ENCODE measurements at places on chromosomes 12 and 14.

GRCh38 chr12:42484996-42485395 is 104.5 kb downstream of the PRICKLE1 start:
- no peak for DNase-seq

GRCh38 chr14:53620317-53620716 is 336.3 kb downstream of the BMP4 start:
- no peak for DNase-seq

DNA sequence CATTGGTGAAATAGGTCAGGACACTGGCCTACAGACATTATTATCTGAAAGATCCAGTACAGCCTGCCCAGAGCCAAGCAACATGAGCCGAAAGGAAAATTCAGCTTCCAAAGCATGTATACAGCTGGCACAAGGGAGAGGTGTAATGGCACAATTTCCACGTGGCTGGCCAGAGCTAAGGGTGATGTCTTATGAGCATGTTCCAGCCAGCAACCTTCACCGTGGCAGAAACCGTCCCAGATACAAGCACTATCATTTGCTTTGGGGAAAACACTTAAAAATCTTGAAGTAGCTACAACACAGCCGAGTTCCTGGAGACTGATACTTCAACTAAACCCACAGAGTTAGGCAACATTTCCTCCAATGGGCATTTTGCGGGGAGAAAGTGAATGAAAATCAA is 44.5 kb downstream of the CORO1C start:
- no peak for DNase-seq

- DNase-seq, result no peak
Measured at GRCh38 chr12:52444647-52445595, 7.0 kb downstream of the KRT6B start.

GRCh38 chr12:118136559-118137003 is 657 bp downstream of the PEBP1 start:
- peak; percentile 50 for DNase-seq

DNA sequence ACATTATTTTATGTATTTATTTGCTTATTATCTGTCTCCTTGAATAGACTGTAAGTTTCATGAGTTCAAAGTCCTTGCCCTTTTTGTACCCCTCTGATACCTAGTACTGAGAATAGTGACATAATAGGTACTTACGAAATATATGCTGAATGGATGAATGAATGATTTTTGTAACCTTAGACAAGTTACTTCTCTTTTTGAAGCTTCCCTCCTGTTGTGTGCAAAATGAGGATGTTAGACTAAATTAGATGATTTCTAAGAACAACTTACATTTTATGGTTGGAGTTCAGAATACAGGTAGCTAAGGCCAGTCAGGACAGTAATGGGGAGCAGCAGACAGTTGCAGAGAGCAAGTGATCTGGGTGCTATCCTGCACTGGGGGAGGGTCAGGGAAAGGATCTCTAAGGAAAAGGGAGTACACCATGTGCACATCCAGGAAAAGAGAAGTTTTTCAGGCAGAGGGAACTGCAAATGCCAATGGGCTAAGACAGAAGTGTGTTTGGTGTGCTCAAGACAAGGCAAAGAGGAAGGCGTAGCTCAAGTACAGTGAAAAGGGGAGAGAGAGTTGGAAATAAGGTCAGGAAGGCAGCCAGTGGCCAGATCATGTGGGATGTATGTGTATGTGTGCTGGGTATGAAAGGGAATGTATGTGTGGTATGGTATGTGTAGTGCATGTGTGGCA is 59.4 kb upstream of the AMIGO2 start:
- no peak for DNase-seq

GRCh38 chr14:72948481-72949138 is 22.3 kb downstream of the DCAF4 start:
- DNase-seq, result peak; percentile 60

- DNase-seq, result no peak
Measured at GRCh38 chr14:96735526-96735925, 61.7 kb upstream of the VRK1 start.

DNA sequence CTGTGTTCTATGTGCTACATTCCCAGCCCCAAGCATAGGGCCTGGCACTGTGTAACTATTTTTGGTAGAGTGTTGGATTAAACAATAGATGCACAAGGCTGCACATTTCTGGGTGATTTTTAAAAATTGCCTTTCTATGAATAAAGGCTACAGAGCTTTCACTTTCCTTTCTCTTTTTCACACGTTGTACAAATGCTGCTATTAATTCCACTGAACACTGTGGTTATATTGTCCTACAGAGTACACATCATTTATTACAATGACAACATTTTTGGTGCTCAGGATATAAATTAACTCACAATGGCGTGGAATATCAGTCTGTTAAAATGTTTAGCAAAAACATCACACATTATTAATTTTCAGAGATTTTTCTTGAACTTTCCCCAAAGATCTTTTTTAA is 3.6 kb upstream of the EML1 start:
- DNase-seq, result no peak

DNA sequence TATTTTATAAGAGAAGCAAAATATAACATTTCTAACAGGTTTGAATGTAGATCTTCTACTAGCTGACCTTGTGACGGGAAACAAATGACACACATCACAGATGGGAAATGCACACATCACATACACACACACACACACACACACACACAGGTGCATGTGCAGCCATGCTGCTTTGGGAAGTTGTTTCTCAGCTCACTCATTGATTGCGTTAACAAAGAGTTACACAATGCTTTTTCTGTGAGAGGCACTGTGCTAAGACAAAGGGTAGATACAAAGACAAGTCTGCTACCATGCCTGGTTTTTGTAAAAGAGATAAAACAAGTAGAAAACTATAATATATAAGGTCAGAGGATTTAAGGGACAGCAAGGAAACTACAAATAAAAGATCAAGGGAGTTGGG is 1.3 kb upstream of the NR1H4 start:
- DNase-seq, result no peak

GRCh38 chr12:8156845-8157244 is at the start of gene ZNF705A:
TSS of gene ZNF705A (plus strand) at chr12:8157015. CDS start at chr12:8172626, 15,611 bp downstream.
- DNase-seq, result no peak

DNA sequence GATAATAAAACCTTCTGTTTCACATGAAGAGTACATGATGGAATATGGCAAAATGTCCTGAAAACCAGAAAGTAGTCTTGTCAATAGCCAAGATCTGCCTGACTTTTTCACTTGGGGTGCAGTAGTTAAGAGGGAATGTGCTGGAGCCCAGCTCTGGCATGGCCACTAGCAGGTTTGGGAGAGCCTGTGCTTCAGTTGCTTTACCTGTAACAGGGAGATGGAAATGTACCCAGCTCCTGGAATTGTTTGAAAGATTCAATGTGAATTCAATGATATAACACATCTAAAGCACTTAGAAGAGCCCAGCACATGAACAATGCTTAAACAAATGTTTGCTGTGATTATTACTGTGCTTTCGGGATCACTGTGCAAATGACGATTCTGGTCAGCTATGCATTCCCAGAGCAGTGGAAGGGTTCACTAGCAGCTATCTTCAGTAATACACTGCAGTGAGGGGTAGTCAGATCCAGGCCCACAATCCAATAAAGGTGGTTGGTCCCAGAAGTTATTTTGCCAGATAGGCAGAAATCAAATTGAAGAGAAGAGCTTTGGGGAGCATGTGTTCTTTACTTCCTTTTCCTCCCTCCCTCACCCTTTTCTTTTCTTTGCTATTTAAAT is 224.9 kb downstream of the APAF1 start:
- DNase-seq, result no peak

DNA sequence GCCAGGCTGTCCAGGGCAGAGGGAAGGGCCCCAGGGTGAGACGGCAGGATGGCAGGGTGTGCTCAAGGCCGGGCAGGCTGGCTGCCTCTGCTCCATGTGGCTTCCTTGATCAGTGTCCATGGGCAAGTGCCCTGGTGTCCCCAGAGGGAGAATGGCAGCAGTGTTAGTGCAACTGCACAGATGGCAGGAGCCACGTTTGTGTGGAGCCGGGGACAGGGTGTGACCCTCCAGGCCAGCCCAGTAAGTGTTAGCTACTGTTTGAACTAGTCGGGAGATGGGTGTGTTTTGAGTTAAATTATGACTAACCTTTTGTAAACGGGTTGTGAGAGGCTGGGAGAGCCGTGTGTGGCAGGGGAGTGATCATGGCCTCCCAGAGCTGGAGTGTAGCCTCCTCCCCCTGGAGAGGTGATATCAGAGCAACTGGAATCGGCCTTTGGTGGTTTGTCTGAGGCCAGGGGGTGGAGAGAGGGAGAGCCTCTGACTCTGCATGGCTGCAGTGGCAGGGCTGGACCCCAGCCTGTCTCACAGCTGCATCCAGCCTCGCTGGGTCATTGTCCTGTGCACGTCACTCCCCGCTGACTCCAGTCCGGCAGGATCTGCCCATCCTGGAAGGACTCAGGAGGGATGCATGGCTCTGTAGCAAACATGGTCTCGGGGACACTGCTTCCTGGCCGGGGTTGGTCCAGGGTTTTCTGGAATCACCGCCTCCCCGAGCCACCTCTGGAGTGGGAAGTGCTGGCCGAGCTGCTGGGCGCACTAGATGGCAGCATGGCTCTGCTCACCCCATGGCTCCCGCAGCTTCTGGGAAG is 27.8 kb downstream of the AACS start:
- no peak for DNase-seq

GRCh38 chr12:57451233-57451778 is 3.8 kb upstream of the INHBE start:
- DNase-seq, result no peak

GRCh38 chr12:111598637-111599452 is at the start of gene ATXN2:
TSS of gene ATXN2 (minus strand) at chr12:111599315. CDS start at chr12:111599034, 281 bp downstream.
- DNase-seq, result peak; percentile 49

GRCh38 chr12:10722502-10722904 is 620 bp downstream of the YBX3 start:
- DNase-seq, result peak; percentile 71

GRCh38 chr12:118098911-118099671 is 4.7 kb downstream of the VSIG10 start:
- no peak for DNase-seq

GRCh38 chr14:95540236-95540855 is 5.5 kb downstream of the GLRX5 start:
- DNase-seq, result no peak

DNA sequence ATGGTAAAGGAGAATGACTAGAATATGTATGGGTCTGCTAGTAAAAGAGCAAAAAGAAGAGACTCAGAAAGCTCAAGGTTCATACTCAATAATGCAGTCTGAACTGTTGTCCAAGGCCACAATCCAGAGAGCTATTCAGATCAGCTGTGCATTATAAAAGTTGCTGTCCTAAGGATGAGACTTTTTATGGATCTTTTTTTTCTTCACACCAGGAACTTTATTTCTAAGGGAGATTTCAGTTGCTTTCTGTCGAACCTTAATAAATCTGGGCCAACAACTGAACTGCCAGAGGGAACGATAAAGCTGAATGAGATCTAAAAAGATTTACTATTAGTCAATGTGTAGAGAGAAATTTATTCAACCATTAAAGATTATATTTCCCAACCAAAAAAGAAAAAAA is 948.3 kb upstream of the NOVA1 start:
- DNase-seq, result no peak

DNA sequence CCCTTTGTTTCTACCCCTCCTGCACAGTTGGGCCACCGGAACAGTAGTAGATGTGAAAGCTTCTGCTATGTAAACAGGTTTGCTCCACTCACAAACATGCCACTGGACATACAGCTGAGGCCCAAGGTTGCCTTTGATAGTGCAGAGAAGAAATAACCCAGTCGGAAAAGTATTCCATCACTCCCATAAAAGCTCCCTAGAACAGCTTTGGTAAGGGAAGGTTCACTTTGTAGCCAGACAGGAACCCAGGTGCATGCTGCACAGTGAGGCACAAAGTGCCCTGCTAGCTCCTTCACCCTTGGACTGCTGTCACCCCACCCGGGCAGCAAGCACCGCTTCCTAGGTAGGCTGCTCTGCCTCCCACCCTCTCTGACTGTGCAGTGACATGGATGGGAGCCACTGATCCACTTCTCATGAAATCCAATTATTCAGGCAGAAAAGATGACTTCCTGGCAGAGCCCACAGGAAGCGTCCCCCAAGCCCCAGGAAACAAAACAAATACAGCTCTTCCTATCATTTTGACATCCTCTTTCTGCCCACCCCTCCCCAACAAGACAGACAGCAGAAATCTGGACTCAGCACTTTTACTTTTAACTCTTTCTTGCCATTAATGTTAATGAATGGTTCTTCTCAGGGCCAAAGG is 100.2 kb downstream of the SRGAP1 start:
- DNase-seq, result no peak

DNA sequence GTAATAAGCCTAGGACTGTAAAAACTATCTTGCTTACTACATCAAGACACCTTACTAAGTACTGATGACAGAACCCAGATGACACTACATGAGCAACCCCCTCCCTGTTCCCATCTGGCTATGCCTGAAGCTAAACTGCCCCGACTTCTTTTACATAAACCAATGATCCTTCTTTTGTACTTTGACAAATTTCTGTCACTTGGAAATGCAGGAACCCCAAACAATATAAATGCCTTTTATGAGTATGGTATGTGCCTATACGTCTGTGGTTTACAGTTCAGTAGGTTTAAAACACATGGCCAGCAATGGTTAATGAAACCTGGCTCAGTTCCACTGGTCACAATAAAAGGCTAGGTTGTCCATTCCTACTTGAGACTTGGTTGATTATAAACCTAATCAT is 6.1 kb downstream of the SYCP3 start:
- DNase-seq, result no peak

GRCh38 chr12:71061451-71061850 is 96.3 kb downstream of the TSPAN8 start:
- no peak for DNase-seq

DNA sequence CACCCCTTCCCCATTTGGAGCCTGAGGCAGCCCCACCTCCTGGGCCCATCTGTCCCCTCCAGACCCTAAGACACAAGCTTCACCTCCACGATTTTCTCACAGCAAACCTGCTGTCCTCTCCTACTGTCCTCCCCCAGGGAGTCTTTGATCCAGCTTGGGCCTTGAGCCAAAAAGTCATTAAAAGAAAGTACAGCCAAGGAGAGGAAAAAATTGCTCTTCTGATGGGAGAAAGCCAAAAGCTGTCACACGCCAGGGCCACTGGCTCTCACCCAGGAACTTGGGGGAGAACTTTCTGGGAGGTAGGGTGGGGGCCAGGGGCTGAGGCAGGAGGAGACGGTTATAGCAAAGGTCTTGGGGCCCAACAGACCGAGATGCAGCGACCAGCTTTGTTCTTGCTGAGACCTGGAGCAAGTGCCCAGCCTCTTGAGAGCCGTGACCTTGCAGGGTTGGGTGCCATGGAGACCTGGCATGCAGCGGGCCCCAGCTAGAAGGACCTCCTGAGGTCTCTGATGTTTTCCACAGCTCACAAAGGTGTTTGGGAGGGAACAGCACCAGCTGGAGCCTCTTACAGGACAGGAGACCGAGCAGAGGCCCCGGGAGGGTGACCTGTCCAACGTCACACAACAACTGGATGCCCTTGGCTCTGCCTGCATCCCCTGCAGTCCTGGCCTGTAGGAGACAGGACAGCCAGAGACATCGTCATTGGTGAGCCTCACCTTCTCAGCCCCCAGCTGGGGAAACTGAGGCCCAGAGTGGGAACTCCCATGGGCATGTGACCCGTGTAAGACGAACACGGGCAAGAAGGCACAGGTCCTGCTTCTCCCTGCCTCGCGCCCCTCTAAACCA is 124.5 kb downstream of the CALM1 start:
- DNase-seq, result no peak

DNA sequence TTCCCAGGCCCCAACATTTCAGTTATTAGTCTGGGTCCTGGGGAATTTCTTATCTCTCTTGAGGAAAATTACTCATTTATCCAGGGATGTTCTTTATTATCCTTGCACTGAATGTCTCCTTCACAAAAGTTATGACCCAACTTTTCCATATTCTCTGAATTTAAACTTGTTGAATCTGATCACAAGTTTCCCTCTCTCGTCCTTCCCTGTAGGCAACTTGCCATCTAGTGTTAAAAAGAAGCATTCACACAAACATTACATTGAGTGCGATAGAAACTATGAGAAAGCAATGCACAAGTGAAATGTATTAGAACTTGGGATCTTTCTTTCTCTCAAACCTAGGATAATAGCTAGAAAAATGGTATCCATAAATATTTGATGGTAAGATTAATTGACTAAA is 608.4 kb downstream of the FSCB start:
- DNase-seq, result no peak
